Mesothelial cell of epicardium (in vitro differentiated cells): ENCODE measurements at places on chromosomes 13 and 19. TPM values are rescaled to one million over a fixed set of nuclear protein-coding genes. Genes with fewer than 3 reads are reported as not detected.

- no peaks in the 10 kb centered on the region for H3K27me3 ChIP-seq
- no peaks in the 10 kb centered on the region for H3K4me1 ChIP-seq
- no peaks in the 10 kb centered on the region for H3K36me3 ChIP-seq
- no peak overlapping the region for H3K27ac ChIP-seq
- DNase-seq, result no peak
Observed at GRCh38 chr13:63455938-63456337, 2040.3 kb upstream of the PCDH20 start.

DNA sequence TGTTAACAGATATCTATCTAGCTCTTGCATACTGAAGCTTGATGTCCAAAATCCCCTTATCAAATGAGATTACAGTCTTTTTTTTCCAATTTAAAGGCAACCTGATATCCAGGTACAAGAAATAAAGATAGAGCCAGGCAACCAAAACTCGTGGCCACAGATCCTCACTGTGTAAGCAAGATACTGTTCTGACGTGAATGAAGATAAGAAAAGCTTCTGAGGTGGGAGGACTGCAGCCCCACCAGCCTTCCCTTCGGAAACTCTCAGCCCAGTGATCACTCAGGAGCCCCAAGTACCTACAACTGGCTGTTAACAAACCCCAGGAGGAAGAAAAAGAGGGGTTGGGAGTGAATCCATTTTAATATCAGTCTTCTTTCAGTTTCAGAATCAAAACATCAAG is 191.6 kb downstream of the EFNB2 start:
- H3K27me3 ChIP-seq, result no peaks in the 10 kb centered on the region
- H3K4me1 ChIP-seq, result peaks cover 26% of the 10 kb centered on the region
- no peak for DNase-seq
- peaks cover 22% of the 10 kb centered on the region for H3K36me3 ChIP-seq
- peak overlapping the region; percentile 53 for H3K27ac ChIP-seq
- H3K4me3 ChIP-seq, result peak overlapping the region; percentile 18

DNA sequence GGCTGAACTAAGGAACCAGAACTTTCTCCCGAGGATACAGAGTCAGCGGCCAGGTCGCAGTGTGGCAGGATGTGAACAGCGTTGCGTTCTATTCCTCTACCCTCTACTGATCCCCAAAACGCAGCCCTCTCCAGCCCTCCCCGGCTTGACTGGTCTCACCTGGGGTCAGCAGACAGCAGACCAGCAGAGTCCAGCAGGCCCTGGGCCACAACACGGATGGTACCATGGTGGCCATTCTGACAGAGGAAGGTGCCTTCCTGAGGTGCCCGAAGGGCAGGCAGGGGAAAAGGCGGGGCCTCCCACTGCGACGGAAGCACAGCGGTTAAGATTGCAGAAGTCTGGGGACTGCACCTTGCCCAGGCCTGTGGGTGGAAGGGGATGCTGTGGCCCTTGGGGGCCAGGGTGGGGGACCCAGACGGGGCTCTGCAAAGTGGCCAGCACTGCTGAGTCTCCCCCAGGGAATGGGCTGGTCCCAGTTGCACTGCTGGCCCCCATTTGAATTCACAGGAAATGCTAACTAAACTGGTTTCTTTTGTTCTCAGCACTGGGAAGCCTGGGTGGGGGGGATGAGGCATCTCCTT is at the start of gene ICAM3:
TSS of gene ICAM3 (minus strand) at position 245 of the 581 bp plus-strand sequence. CDS start at position 235, 10 bp downstream.
- H3K4me3 ChIP-seq, result no peak within 1 kb of the TSS
- H3K36me3 ChIP-seq, result no peaks in the 10 kb centered on the region
- no peak for DNase-seq

- H3K27ac ChIP-seq, result no peak overlapping the region
- H3K4me3 ChIP-seq, result no peak overlapping the region
- H3K27me3 ChIP-seq, result no peaks in the 10 kb centered on the region
- H3K36me3 ChIP-seq, result peaks cover 2% of the 10 kb centered on the region
Observed at GRCh38 chr13:73647417-73647816, 486.8 kb downstream of the KLF12 start.

GRCh38 chr19:5147978-5148793 is 179.3 kb downstream of the KDM4B start:
- H3K36me3 ChIP-seq, result peaks cover 16% of the 10 kb centered on the region
- H3K27me3 ChIP-seq, result no peaks in the 10 kb centered on the region
- H3K4me3 ChIP-seq, result no peak overlapping the region
- H3K27ac ChIP-seq, result no peak overlapping the region

DNA sequence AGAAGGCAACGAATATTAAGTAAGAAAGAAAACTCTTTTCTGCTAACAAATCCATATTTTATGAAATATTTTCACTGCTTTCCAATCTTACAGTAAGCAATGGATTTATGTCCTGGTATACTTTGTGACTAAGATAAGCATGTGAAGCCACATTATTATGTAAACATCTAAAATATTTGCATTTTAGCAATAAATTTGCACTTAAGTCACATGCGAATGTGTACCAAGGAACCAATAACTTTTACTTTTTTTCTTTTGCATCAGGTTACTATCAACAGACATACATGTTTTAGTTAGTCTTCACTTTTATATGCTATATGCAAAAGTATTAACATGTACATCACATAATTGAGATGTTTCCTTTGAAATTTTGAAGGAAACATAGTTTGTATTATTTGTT is 536.7 kb downstream of the SLITRK6 start:
- no peak overlapping the region for H3K27ac ChIP-seq
- H3K27me3 ChIP-seq, result no peaks in the 10 kb centered on the region
- H3K4me3 ChIP-seq, result no peak overlapping the region

- no peak overlapping the region for H3K4me3 ChIP-seq
- peaks cover 7% of the 10 kb centered on the region for H3K36me3 ChIP-seq
- H3K4me1 ChIP-seq, result peaks cover 3% of the 10 kb centered on the region
- DNase-seq, result peak; percentile 29
- H3K27me3 ChIP-seq, result no peaks in the 10 kb centered on the region
Observed at GRCh38 chr13:113649212-113649611, 8.8 kb downstream of the ATP4B start.

- no peak overlapping the region for H3K4me3 ChIP-seq
- DNase-seq, result no peak
Observed at GRCh38 chr19:32367948-32368536, 22.6 kb downstream of the ZNF507 start.

DNA sequence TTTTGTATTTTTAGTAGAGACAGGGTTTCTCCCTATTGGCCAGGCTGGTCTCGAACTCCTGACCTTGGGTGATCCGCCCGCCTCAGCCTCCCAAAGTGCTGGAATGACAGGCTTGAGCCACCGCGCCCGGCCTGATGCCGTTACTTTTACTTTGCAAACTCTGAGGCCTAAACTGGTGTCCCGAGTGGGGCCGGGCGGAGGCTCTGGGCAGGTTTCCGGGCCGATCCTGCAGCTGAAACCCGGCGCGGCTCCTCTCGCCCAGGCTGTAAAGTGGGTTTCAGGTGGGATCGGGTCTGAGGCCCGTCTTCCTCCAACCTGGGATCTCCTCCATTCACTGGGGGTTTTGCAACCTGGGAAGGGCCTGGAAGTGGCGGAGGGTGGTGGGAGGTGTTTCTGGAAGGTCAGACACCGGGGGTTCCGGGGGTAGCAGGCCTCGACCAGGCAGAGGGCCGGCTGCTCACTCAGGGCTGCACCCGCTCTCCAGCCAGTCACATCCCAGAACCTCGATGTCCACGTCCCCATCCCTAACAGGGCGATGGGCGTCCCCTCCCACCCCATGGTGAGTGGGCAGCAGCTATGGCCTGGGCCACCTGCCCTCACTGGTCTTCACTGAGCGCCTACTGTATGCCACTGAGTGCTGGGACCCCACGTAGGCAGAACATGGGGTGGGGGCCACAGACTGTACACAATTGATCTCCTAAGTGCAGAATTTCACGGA is 21.3 kb upstream of the WDR18 start:
- DNase-seq, result no peak
- H3K36me3 ChIP-seq, result peaks cover 30% of the 10 kb centered on the region
- H3K4me1 ChIP-seq, result peaks cover 29% of the 10 kb centered on the region

GRCh38 chr13:60431108-60431700 is 34.2 kb downstream of the TDRD3 start:
- H3K36me3 ChIP-seq, result peaks cover 16% of the 10 kb centered on the region
- no peak overlapping the region for H3K4me3 ChIP-seq

GRCh38 chr13:44218501-44219240 is 155.0 kb upstream of the SERP2 start:
- peaks cover 5% of the 10 kb centered on the region for H3K4me1 ChIP-seq
- peaks cover 7% of the 10 kb centered on the region for H3K27me3 ChIP-seq
- no peak overlapping the region for H3K27ac ChIP-seq
- H3K36me3 ChIP-seq, result no peaks in the 10 kb centered on the region
- H3K4me3 ChIP-seq, result no peak overlapping the region

- no peak for DNase-seq
- no peak overlapping the region for H3K4me3 ChIP-seq
- peak overlapping the region; percentile 73 for H3K27ac ChIP-seq
- H3K36me3 ChIP-seq, result peaks cover 12% of the 10 kb centered on the region
- peaks cover 35% of the 10 kb centered on the region for H3K4me1 ChIP-seq
Observed at GRCh38 chr13:23671377-23671776, 101.2 kb downstream of the TNFRSF19 start.

GRCh38 chr19:15640904-15641597 is 354 bp downstream of the CYP4F3 start:
- H3K36me3 ChIP-seq, result no peaks in the 10 kb centered on the region
- H3K27ac ChIP-seq, result no peak overlapping the region
- no peak overlapping the region for H3K4me3 ChIP-seq
- no peaks in the 10 kb centered on the region for H3K27me3 ChIP-seq

DNA sequence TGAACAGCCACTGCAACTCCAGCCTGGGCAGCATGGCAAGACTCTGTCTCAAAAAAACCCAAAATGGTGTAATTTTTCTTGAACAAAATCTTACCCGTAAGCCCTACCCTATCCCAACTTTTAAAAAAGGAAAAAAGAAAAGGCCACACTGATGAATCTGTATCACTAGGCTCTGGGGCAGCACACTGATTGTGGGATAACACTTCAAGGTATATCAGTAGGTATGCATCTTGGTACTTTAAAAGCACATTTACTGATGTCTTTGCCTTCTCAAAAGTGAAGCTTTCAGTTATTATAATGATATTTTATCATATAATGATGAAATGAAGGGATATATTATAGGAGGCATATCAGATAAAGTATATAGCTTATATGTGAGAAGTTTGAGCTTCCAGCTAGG is 24.3 kb downstream of the ZNF112 start:
- H3K36me3 ChIP-seq, result peaks cover 98% of the 10 kb centered on the region
- no peak overlapping the region for H3K4me3 ChIP-seq
- no peak for DNase-seq
- H3K27me3 ChIP-seq, result no peaks in the 10 kb centered on the region
- no peak overlapping the region for H3K27ac ChIP-seq

GRCh38 chr19:28319918-28320317 is 893.0 kb downstream of the UQCRFS1 start:
- no peaks in the 10 kb centered on the region for H3K36me3 ChIP-seq
- peaks cover 15% of the 10 kb centered on the region for H3K4me1 ChIP-seq
- H3K4me3 ChIP-seq, result no peak overlapping the region

DNA sequence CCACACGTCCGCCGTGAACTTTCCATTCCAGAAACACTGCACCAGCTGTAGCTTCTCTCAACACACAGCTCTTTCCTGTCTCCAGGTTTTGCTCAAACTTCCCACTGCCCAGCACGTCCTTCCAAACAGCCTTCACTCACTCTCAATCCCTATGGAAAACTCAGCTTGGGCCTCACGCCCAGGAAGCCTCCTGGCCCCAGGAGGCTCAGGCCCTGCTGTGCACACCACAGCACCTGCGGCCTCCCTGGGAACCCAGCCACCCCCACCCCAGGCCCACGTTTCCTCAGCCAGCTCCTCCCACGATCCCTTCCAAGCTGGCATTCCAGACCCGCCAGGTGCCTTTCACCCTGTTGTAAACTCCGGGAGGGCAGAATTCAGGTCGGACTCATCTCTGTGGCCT is 35.2 kb downstream of the C13orf46 start:
- H3K27me3 ChIP-seq, result no peaks in the 10 kb centered on the region

- H3K27ac ChIP-seq, result no peak overlapping the region
- H3K4me1 ChIP-seq, result no peaks in the 10 kb centered on the region
- H3K27me3 ChIP-seq, result no peaks in the 10 kb centered on the region
- H3K36me3 ChIP-seq, result peaks cover 3% of the 10 kb centered on the region
- H3K4me3 ChIP-seq, result no peak overlapping the region
Observed at GRCh38 chr19:38047641-38048040, 140.6 kb downstream of the SIPA1L3 start.

GRCh38 chr19:18282788-18283141 is 1.3 kb upstream of the JUND start:
- no peak for DNase-seq
- H3K27me3 ChIP-seq, result no peaks in the 10 kb centered on the region
- H3K4me3 ChIP-seq, result peak overlapping the region; percentile 69
- H3K4me1 ChIP-seq, result peaks cover 49% of the 10 kb centered on the region
- peak overlapping the region; percentile 99 for H3K27ac ChIP-seq

CCDC70 gene
- not detected in 3 replicates for total RNA-seq

PROSER1 gene
- 54.4 to 58.8 TPM (median 58.0 TPM) in 3 replicates for total RNA-seq

ZNF829 gene
- total RNA-seq, result 3.0 to 3.2 TPM (median 3.2 TPM) in 3 replicates

RAB3A gene
- total RNA-seq, result 5.9 to 6.7 TPM (median 6.4 TPM) in 3 replicates

TRAPPC5 gene
- total RNA-seq, result 83.9 to 93.7 TPM (median 85.2 TPM) in 3 replicates

PCSK4 gene
- 20.9 to 24.0 TPM (median 22.6 TPM) in 3 replicates for total RNA-seq

URAD gene
- not detected in 3 replicates for total RNA-seq
